NCI-H526 treated with DMSO at 0.1 percent for 48 hours (cell line): ENCODE measurements at places on chromosomes 16 and 17.

DNA sequence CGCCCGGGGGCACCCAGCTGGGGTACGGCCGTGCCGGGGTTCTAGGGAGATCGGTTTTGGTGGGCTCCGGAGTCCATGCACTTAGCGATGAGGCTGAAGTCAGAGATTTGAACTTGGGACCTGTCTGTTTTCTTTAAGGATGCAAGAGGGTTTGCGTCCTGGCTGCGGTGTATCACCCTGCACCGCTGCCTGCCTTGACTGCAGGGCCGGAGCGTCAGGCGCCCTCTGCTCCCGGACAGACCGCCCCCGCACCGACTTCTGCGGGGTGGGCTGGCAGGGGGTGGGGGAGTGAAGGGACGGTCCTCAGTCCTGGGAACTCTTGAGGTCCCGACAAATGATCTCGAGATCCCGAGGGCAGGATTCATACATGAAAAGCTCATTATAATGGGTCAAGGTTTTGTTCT lies 701 bp downstream of the PDP2 start:
- DNase-seq = no peak

DNA sequence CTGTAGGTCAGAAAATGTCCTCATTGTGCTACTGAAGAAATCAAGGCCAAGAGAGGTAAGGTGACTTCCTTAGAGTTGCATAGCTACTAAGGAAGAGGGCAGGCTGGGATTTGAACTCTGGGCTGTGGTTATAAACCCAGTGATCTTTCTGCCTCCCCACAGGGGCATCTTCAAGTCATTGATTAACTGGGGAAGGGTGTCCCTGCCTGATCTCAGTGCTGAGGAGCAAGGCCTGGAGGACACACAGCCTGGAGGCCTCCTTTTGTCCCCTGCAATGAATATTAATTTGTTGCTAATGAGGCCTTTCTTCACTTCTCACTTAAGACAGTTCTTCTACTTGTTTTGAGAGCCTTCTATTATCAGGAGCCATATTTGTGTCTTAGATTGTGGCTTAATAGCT lies 83.8 kb downstream of the KATNIP start:
- DNase-seq = no peak

DNA sequence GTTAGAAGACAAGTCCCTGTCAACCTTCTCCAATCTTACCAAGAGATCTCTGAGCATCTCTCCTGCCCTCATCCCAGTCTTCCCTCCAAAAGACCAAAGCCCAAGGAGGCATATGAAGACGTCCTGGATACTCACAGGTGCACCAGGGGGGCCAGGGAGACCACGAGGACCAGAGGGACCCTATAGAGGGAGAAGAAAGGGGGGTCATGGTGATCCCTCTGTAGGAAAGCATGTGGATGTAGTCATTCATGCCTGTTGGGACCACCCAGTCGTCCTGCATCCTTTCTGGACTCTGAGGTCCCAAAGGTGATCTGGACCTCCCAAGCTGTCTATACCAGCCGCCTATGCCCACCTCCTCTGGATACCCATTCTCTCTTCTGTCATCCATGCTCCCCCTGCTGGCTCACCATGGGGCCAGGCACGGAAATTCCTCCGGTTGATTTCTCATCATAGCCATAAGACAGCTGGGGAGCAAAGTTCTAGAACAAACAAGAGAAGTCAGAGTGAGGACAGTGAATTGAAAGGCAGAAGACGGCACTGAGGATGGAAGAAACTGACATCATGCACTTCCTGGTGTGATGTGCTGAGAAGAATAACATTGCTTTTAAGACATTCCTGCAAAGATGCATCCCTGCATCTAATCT lies 3.3 kb downstream of the COL1A1 start:
- DNase-seq = no peak

DNA sequence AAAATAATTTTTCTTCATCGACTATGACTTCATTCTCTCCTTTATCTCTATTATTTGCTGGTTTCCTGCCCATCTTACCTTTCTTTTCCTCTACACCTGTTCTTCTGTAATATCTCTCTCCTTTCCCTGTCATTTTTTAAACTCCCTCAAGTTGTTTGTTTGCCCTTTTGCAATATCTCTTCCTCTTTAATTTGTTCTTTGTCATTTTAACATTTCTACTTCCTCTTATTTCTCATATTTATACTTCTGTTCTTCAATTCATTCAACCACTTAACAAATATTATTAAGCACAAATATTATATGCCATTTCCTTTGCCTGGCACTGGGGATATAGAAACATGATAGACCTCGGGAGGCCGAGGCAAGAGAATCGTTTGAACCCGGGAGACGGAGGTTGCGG lies 22.6 kb downstream of the MAP3K3 start:
- no peak for DNase-seq

- DNase-seq = no peak
These were observed 198.6 kb upstream of the HSBP1 start for GRCh38 chr16:83609178-83609577.

- no peak for DNase-seq
These were observed 37.3 kb downstream of the PIEZO1 start for GRCh38 chr16:88747588-88748301.

- no peak for DNase-seq
These were observed 1111.8 kb upstream of the EEF2KMT start for GRCh38 chr16:6209355-6209930.

GRCh38 chr16:17350207-17350606 lies 120.6 kb downstream of the XYLT1 start:
- DNase-seq = no peak

- no peak for DNase-seq
These were observed 47.4 kb upstream of the FOXJ1 start for GRCh38 chr17:76188213-76189016.

DNA sequence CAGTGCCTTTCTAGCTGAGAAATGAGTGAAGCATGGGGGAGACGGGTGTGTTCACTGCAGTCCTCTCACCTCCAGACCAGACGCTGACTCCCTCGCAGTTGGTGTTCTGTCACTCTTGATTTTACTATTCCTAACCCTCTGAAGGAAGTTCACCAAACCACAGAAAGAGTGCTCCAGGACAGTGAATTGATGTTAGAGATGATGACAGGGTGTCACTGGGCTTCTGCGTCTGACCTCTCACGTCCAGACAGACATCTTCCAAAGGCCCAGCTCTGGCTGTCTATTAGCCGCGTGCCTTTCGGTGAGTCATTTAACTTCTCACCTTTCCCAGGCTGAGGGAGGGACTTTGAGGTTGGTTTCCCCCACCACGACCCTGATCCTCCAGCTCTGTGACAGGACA lies 8.2 kb downstream of the CRAMP1 start:
- no peak for DNase-seq

DNA sequence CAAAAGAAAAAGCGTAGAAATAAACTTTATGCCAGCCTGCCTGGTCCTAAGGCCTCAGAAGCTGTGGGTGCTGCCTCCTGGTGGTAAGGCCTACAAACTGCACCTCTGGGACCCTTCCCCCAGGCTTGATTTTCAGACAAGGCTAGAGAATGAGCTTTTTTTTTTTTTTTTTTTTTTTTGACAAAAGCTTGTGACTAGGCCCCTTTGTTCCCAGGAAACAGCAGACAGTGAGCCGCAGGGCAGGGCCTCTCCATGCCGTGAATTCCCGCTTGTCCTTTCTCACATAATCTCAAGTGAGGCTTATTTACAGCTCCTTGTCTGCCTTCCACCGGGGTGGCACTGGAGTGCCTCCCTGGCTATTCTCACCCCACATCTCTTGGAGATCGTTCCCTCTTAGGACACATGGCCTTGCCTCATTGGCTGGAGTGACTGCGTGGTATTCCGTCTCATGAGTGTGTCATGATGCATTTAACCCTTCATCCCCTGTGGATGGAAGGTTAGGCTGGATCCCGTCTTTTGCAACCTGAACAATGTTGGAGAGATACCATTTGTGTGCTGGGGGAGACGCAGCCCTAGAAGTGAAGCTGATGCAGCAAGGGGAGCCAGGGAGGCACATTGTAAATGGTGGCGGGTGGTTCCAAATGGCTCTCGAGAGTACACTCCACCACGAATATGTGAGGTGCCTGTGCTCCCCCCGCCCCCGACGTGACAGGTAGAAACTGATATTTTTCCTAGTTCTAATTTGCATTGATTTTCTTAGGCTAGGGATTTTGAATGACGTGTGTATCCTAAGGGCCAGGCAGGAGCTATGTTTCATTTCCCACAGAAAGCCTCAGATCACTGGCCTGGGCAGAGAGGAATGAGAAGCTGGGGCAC lies 49.6 kb downstream of the USP22 start:
- no peak for DNase-seq

- no peak for DNase-seq
These were observed 34.9 kb downstream of the BCO1 start for GRCh38 chr16:81273223-81273950.

GRCh38 chr17:82204831-82205719 lies 7.6 kb downstream of the CCDC57 start:
- no peak for DNase-seq

- no peak for DNase-seq
These were observed 117.9 kb upstream of the TNRC6C start for GRCh38 chr17:77840513-77841165.

- DNase-seq = no peak
These were observed 23.0 kb upstream of the TNS4 start for GRCh38 chr17:40524243-40524965.
